Colonic mucosa (tissue), 4 donors: ENCODE measurements at places on chromosomes 5 and 9. TPM values are rescaled to one million over a fixed set of nuclear protein-coding genes. Genes with fewer than 3 reads are reported as not detected.

DNA sequence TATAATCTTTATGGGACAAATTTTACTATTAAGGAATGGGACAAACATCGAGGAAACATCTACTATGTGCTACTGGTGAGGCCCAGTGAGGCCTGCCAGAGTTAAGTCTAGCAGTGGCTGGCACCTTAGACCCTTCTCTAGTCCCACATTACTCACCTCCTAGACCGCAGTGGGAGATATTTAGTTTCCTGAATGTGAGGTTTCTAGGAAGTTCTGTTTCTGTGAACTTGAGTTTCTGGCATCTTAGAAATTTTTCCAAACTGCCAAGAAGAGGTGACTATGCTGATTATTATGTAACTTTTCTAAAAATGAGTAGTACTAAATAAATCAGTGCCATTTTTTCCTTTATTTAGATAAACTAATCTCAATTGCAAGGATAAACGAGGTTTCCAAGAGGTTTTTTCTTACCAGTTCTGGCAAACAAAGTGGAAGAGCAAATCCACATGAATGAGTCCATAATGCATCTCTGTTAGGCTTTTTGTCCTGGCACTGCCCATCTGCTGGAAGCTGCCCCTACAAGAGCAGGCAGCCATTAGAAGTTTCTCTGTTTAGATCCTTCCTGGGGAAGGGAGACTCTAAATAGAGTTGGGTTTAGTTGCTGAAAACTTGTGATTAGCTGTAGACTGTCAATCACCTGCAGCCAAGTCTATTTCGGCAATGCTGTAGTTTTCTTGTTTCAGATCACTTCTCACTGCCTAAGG lies 348.7 kb downstream of the MAN2A1 start:
- no peaks in the 10 kb centered on the region for H3K4me1 ChIP-seq
- H3K27me3 ChIP-seq = no peaks in the 10 kb centered on the region
- H3K36me3 ChIP-seq = no peaks in the 10 kb centered on the region
- no peak overlapping the region for H3K27ac ChIP-seq
- H3K4me3 ChIP-seq = no peak overlapping the region
- DNase-seq = no peak

Gene IL9
- not detected for total RNA-seq

Gene LECT2
- not detected for total RNA-seq

DNA sequence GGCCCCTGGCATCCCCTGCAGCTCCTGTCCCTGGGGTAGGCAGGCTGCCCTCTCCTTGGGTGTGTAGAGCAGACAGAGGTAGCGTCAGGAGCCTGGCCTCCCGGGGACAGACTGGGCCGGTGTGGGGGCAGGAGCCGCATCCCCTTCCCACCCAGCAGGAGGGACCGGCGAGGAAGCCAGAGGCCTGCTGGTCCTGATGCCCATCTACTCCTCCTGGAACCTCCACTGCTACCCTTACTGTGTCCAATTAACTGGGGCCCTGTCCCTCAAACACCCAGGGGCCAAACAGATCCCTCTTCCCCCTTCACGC lies 15.6 kb downstream of the RALGDS start:
- no peak overlapping the region for H3K27ac ChIP-seq
- H3K4me3 ChIP-seq = no peak overlapping the region
- DNase-seq = no peak
- H3K36me3 ChIP-seq = peaks cover 56% of the 10 kb centered on the region
- no peaks in the 10 kb centered on the region for H3K4me1 ChIP-seq

DNA sequence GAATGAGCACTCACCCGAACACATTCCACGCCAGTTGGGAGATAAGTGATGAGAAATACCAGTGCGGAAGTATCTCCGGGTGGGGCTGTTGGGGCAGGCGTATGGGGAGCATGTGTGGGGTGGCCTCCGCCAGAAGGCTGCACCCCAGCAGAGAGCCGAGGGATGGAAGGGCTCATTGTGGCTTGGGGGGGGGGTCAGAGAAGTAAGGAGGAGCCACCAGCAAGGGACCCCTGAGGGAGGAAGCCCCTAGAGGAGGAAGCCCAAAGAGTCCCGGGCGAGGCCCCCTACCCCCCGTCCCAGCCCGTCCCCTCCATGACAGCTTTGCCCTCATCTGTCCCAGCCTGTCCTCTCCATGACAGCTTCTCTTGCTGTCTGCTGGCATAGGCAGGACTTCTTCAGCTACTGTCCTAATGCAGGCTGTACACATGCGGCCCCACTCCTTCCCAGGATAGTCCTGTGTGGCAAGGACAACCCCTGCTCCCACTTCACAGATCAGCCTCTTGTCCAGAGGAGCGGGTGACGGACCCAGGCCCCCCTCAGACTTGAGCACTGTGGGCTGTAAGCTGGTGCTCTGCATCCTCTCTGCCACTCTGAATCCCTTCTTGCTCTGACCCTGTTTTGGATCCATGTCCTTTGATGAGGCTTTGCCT lies 239.6 kb downstream of the CACNA1B start:
- H3K27ac ChIP-seq = no peak overlapping the region
- no peak for DNase-seq
- no peak overlapping the region for H3K4me3 ChIP-seq
- H3K36me3 ChIP-seq = no peaks in the 10 kb centered on the region

Gene FCHSD1
- total RNA-seq = 15.4 TPM

GRCh38 chr5:94658272-94658671 lies 39.8 kb downstream of the SLF1 start:
- H3K36me3 ChIP-seq = no peaks in the 10 kb centered on the region
- no peak overlapping the region for H3K27ac ChIP-seq
- no peaks in the 10 kb centered on the region for H3K4me1 ChIP-seq

GRCh38 chr5:132017316-132017715 lies 5.9 kb upstream of the ACSL6 start:
- no peak overlapping the region for H3K4me3 ChIP-seq
- no peak overlapping the region for H3K27ac ChIP-seq
- H3K27me3 ChIP-seq = no peaks in the 10 kb centered on the region
- no peaks in the 10 kb centered on the region for H3K36me3 ChIP-seq

Gene FAM78A
- 2.0 TPM for total RNA-seq

DNA sequence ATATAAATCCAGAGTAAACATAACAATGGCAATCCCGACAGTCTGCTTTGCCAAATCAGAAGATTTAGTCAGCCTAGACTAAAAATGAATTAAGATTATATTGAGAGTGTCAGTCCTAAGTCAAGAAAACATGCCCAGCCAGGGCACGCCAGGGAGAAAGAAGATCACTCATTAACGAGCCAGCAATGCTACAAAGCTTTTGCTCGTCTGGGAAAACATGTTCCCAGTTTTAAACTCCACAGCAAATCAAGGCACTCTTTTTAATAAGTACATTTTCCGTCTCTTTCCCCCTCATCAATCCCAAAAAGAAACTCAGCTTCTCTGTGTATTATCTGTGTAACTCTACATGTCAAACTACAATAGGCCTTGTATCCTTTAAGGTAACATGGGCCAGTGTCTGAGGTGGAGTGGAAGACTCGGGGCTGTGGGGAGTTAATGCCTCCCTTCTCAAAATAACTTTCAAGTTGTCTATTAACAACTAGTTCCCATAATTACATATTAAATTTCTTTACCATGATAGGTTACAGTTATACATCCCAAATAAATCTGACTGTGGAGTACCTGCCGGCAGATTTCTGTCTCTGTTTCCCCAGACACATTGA lies 40.9 kb downstream of the NFIB start:
- no peaks in the 10 kb centered on the region for H3K36me3 ChIP-seq
- no peaks in the 10 kb centered on the region for H3K4me1 ChIP-seq
- no peaks in the 10 kb centered on the region for H3K27me3 ChIP-seq
- H3K27ac ChIP-seq = no peak overlapping the region
- DNase-seq = no peak

Gene HMMR
- 10.6 TPM for total RNA-seq

DNA sequence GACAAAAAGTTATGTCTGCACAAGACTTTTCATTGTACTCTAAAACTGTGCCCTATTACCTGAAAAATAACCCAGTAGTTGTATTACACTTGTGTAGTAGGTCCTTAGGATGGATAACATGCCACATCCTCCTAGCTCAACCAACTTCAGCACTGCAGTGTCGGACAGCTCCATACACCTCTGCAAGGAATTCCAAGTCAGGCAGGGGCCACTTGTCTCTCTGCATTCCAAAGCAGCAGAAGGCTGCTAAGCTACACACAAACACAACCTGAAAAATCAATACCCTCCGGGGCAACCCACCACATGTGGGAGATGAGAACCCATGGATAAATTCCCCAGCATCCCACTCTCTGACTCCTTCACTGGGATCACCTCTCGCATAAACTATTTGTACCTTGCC lies 50.2 kb downstream of the MED10 start:
- H3K27ac ChIP-seq = no peak overlapping the region
- H3K36me3 ChIP-seq = no peaks in the 10 kb centered on the region

Gene EGFLAM
- 2.0 TPM for total RNA-seq

Gene ABCA1
- 17.8 TPM for total RNA-seq

GRCh38 chr9:89048616-89049015 lies 57.3 kb downstream of the S1PR3 start:
- no peak overlapping the region for H3K27ac ChIP-seq
- H3K36me3 ChIP-seq = no peaks in the 10 kb centered on the region
- no peaks in the 10 kb centered on the region for H3K27me3 ChIP-seq

GRCh38 chr9:77457916-77458592 lies 190.1 kb downstream of the GNA14 start:
- H3K36me3 ChIP-seq = no peaks in the 10 kb centered on the region
- no peak overlapping the region for H3K4me3 ChIP-seq
- peak; percentile 74 for DNase-seq
- no peak overlapping the region for H3K27ac ChIP-seq
- no peaks in the 10 kb centered on the region for H3K4me1 ChIP-seq

Gene SLC44A1
- total RNA-seq = 151 TPM

DNA sequence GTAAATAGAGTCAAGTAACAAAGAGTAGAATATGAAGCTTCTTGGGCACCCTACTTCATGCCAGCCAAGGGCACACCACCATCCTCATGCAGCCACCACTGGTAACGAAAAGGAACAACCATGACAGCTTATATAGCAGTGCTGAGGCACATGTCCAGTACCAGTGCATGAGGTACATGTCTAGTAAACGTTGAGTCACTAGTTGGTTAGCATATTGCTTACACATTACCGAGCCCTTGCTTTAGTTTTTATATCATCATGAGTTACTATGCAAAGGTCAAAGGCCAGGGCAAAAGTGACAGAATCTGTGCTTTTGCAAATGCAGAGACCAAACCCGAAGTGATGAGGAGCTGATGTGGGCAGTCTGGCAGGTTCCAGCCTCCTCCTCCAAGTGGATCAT lies 147.1 kb upstream of the MAP1B start:
- H3K36me3 ChIP-seq = no peaks in the 10 kb centered on the region
- H3K4me3 ChIP-seq = no peak overlapping the region

DNA sequence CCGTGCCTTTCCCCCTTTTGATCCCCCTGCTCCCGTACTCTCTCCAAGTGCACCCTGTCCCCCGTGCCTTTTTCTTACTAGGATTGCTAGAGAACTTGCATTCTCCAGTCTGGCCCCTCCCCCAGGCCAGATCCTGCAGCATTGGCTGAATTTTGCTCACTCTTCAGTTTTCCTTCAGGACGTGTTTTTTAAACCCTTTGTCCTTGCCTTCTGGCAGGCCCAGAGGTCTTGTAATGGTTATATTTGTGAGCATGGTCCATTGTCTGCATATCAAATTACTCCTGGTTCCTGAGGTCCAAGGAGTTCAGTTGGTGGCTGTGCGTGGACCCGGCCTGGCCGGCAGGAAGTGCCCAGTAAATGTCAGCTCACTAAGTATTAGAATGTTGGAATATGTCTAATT lies 606 bp downstream of the TBC1D13 start:
- H3K27ac ChIP-seq = peak overlapping the region; percentile 77
- DNase-seq = peak; percentile 51
- peak overlapping the region; percentile 100 for H3K4me3 ChIP-seq

DNA sequence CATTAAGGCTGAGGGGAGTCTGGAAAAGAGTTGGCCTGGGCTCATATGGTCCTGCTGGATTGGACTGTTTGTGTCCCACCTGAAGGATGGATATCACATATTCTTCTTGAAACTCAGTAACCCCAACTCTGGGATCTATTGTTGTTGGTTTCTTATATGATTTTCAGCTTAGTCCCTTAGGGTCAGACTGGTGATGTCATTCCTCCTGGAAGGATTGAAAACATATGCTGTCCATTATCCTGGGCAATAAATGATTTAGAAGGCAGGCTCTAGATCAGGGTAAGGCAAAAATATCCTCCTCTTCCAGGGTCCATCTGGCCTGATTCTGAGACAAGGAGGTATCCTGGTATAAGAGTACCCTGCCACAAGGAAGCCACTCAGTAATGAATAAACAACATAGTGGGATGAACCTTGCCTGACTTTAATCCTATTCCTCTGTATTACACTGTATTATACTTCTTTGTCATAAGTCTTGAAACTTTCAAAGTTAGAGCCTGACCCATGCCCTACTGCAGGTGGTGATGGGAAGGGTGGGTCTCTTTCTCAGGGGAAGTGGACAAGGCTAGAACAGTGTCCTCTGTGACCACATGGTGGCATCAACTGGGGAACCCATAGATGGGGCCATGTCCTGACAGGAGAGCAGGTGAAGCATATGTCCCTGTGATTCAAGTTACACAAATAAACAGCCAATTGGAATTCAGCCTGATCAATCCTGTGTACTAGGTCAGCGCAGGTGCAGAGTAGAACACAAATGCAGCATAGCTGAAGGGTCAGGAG lies 454.4 kb upstream of the TRPC7 start:
- no peak overlapping the region for H3K4me3 ChIP-seq
- no peaks in the 10 kb centered on the region for H3K4me1 ChIP-seq
- H3K27me3 ChIP-seq = no peaks in the 10 kb centered on the region
- H3K27ac ChIP-seq = no peak overlapping the region
- H3K36me3 ChIP-seq = no peaks in the 10 kb centered on the region

GRCh38 chr5:167011196-167011595 lies 1280.2 kb upstream of the WWC1 start:
- H3K4me3 ChIP-seq = no peak overlapping the region
- H3K27me3 ChIP-seq = no peaks in the 10 kb centered on the region
- no peak overlapping the region for H3K27ac ChIP-seq
- DNase-seq = no peak

GRCh38 chr9:131513177-131513576 lies 10.5 kb downstream of the POMT1 start:
- DNase-seq = no peak
- peaks cover 12% of the 10 kb centered on the region for H3K36me3 ChIP-seq

DNA sequence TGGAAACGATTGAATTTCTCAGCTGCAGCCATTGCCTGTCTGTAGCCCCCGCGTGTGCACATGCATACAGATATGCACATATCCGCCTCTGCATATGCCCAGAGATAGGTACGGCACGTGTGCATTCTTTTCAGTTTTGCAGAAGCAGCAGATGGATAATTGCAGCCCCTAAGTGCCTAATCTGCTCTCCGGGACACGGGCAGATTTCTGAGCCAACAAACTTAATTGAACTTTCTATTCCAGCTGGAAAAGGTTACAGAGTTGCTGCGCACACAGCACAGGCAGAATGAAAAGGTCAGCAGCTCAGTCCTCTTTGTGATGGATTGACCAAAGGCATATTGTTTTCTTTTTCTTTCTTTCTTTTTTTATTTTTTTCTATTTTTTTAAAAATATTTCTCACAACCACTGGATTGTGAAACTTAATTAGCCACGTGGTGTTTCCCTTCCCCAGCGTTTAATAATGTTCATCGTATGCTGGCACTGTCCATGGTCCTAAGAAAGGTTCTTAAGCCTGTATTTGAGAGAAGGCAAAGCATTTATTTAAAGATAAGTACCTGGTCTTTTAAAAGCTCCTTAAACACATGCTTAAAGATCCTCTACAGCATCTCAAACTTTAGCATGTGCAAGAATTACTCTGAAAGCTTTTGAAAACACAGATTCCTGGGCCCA lies 270.2 kb upstream of the BRINP1 start:
- H3K27me3 ChIP-seq = no peaks in the 10 kb centered on the region
- no peak overlapping the region for H3K4me3 ChIP-seq
- H3K36me3 ChIP-seq = no peaks in the 10 kb centered on the region
- no peaks in the 10 kb centered on the region for H3K4me1 ChIP-seq
